CD14-positive monocyte (primary cell): ENCODE measurements at places on chromosomes 1 and 21.

- DNase-seq: no peak
Measured at GRCh38 chr1:226111883-226112261, 49.4 kb downstream of the H3-3A start.

DNA sequence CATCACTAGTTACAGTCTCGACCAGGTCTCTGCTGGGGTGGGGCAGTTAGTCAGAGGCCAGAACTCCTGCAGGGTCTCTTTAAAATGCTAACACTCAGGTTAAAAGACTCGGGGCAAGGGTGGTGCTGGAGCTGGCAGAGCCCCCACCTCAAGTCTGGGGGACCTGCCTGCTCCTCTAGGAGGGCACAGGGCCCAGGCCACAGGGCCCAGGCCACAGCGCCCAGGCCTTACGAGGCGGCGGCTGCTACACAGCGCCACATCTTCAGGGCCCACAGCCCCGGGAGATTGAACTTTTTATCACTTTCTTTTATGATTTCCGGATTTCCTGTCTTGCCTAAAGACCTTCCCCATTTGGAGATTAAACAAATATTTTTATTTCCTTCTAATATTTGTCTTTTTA lies 10.4 kb downstream of the MPZ start:
- DNase-seq: no peak

DNA sequence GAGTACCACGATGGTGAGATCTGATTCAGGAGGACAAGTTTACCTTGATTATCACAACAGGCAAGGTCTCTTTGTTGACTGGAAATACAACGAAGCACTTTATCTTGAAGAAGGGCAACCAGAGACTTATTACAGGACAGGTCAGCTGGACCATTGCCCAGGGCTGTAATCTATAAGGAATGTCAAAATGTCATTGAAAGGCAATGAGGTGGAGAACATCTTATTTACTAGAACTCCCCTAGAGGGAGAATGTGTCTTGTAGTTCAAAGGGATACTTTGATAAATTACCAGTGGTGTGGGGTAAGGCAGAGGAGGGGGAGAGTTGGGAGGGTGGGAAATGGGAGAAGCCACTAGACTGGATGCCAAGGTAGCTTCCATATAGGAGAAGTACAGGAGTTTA lies 212.3 kb downstream of the NCAM2 start:
- no peak for DNase-seq

DNA sequence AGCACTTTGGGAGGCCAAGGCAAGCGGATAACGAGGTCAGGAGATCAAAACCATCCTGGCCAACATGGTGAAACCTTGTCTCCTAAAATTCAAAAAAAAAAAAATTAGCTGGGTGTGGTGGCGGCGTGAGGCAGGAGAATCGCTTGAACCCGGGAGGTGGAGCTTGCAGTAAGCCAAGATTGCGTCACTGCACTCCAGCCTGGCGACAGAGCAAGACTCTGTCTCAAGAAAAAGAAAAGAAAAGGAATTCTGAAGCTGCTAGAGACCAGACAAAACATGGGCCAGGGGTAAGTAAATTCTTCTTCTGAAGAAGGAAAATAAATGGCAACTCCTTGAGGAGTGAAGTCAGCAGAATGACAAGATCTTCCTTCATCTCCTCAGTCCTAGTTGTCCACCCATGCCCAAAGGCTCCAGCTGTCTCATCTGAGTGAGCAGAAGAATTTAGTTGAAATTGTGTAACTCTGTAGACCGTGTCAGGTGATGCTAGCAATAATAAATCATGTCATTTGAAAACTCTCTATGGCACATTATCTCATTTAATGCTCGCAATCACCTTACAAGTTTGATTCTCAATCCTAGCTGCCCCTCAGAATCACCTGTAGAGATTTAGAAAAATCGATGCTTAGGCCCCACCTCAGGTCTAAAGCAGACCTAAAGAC lies 14.3 kb downstream of the PDZK1 start:
- DNase-seq: no peak

GRCh38 chr21:45739218-45740087 lies 95.9 kb downstream of the PCBP3 start:
- no peak for DNase-seq
